ENCODE measurements at places on chromosomes 13 and 19.

DNA sequence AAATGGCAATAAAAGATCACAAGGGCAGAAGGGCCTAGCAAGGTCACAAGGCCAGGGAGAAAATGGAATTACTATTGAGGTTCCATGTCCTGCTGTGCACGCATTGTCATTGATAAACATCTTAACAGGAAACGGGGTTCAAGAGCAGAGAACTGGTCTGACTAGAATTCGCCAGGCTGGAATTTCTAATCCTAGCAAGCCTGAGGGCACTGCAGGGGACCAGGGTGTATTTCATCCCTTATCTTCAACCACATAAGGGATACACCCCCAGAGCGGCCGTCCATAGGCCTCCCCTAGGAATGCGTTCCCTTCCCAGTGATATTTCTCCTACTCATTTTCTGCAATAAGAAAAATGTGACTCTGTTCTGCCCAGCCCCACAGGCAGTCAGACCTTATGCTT is 19.5 kb downstream of the ERICH4 start:
- DNase-seq, result no peak

GRCh38 chr13:76980075-76980718 is 11.7 kb upstream of the CLN5 start:
- no peak for DNase-seq

DNA sequence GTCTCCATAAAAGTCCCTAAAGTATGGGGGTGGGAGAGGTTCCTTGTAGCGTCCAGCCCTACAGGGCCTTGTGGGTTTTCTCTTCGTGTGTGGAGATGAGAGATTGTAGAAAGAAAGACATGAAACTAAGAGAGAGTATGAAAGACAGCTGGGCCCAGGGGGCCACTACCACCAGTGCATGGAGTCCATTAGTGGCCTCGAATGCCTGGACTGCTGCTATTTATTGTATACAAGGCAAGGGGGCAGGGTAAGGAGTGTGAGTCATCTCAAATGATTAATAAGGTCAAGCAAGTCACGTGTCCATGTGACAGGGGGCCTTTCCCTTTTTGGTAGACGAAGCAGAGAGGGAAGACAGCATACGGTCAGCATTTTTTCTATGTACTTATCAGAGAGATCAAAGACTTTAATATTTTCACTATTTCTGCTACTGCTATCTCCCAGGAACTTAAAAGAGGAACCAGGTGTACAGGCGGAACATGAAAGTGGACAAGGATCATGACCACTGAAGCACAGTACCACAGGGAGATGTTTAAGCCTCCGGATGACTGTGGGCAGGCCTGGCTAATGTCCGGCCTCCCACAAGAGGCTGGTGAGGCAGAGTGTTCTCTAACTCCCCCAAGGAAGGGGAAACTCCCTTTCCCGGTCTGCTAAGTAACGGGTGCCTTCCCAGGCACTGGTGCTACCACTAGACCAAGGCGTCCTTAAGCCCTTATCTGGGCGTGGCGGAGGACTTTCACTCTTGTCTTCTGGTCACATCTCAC is 25.5 kb downstream of the FGF21 start:
- no peak for DNase-seq

GRCh38 chr13:82802528-82802927 is 1079.7 kb downstream of the SLITRK1 start:
- no peak for DNase-seq

DNA sequence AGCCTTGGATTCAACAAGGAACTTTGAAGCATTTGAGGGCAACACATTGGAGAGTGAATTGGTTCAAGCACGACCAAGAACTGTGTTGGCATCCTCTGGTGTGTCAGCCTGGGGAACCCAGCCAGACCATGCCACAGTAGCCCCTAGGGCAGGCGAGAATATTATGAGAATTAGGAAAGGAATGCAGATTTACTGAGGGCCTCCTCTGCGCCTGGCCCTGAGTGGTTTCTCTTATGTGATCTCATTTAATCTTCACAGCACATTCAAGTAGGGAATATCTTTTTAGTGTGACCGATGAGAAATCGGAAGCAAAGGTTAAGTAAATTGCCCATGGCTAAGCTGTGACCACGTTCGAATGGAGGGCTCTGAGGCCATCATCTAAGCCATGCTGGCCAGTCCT is 15.3 kb upstream of the ERICH6B start:
- no peak for DNase-seq

DNA sequence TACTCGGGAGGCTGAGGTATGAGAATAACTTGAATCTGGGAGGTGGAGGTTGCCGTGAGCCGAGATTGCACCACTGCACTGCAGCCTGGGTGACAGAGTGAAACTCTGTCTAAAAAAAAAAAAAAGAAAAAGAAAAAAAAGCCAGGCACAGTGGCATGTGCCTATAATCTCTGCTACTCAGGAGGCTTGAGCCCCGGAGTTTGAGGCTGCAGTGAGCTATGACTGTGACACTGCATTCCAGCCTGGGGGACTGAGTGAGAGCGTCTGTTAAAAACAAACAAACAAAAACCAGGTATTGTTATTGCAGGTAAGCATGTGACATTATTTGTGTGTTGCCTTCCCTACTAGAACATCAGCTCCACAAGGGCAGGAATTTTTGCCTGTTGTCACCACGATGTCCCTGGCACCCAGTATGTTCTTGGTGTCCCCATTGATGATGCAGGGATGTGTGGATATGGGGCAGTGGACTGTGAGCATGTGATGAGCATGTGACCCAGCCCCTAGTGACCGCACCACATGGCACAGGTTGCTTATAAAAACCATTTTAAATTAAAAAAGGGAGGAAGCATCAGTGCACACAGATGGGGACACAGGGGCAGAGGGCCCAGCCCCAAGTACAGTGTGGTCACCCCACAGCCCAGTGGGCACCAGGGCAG is 1.6 kb upstream of the KANK2 start:
- no peak for DNase-seq

- DNase-seq, result no peak
Measured at GRCh38 chr13:66951426-66951825, 278.7 kb downstream of the PCDH9 start.

DNA sequence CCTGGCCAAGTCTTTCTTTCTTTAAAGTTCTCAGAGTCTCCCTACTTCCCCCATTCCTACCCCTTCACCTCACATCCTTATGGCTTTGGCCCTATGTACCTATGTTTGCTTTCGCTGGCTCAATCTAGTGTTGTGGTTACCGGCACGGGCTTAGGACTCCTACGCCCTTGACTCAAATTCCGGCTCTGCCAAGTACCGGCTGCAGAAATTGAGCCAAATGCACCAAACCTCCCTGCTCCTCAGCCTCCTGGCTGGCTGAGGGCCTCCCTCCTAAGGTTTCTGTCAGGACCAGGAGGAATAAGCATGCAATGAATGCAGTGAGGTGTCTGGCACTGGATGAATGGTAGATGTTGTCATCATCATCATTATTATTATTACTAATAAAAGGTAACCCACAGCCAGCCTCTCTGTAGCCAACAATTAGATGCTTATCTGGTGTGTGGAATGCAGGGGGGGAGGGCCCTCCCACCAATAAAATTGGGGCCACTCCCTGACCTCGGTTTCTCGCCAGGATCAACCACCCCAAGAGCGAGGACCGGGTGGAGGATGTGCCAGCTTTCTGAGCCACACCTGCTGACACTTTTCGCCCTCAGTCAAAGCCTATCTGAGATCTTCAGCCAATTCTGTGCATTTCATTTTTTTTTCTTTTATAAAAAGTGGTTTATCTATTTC is 20.7 kb downstream of the KLK5 start:
- no peak for DNase-seq

DNA sequence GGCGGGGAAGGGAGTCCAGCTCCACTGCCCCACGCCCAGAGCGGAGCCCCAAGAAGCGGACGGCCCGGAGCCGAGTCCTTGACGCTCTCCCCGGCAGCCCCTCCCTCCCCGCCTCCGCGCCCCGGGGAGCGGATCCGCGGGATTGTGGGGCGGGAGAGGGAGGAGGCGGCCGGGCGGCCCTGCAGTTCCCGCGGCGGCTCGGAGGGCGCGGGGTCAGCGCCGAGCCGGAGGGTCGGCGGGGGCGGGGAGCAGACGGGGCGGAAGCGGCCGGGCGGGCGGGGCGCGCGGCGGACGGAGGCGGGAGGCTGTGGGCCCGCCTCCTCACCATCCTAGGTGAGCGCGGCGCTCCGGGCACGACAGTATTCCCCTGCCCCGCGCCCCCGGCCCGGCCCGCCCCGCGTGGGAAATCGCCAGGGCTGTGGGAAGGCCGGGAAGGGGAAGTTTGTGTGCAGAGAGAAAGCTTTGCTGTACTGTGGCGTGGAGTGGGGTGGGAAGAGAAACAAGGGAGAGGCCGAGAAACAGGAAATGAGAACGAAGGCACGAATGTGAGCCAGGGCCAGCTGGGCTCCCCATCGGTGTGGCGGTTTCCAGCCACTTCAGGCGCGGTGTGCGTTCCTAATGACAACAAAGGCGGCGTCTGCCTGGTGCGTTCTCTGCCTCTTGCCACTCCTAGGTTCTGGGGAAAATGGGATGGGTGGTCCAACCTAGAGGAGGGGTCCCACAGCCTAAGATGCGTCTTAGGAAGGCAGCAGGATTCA is 1.3 kb upstream of the KLF12 start:
- DNase-seq, result peak; percentile 18

- no peak for DNase-seq
Measured at GRCh38 chr19:13094771-13095392, 7.8 kb downstream of the LYL1 start.

- DNase-seq, result no peak
Measured at GRCh38 chr13:80707000-80707983, 366.4 kb upstream of the SPRY2 start.

GRCh38 chr13:43545317-43545874 is 241.4 kb downstream of the ENOX1 start:
- DNase-seq, result no peak

DNA sequence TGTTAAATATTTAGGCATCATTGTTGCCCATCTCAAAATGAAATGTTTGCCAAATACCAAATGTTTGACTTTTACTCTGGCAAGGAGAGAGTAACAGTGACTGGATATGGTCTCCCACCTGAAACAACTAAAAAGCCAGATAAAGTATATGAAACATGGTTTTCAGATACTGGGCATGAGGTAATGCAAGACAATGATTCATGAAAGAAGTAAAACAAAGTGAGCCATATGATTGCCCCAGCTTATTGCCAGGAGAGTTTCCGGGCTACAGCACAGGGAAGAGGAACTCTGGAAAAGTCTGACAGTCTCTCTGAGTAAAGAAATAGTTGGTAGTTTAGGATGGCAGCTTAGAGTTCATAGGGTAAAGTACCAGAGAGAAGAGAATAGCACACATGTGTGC is 354.6 kb downstream of the DNAJC15 start:
- DNase-seq, result no peak

- DNase-seq, result peak; percentile 51
Measured at GRCh38 chr19:7772752-7773291, 9.8 kb downstream of the CLEC4M start.

GRCh38 chr19:12884926-12885748 is 1.9 kb downstream of the KLF1 start:
- DNase-seq, result no peak

DNA sequence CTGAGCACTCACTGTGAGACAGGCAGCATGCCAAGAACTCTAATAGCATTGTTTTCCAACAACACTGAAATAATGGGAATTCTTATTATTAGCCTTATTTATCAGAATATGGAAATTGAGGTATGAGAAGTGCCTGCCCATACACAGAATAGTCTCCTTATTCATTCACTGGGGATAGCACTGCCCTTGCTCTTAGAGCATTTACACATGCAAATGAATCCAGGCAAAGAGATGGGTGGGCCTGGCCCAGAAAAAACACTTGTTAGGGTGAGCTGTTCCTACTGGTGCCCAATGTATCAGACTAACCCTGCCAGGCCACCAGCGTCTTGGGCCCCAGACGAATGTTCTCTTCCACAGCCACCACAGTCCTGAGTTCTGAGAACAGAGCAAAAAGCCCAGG is 112.9 kb downstream of the TUBA3C start:
- DNase-seq, result no peak

DNA sequence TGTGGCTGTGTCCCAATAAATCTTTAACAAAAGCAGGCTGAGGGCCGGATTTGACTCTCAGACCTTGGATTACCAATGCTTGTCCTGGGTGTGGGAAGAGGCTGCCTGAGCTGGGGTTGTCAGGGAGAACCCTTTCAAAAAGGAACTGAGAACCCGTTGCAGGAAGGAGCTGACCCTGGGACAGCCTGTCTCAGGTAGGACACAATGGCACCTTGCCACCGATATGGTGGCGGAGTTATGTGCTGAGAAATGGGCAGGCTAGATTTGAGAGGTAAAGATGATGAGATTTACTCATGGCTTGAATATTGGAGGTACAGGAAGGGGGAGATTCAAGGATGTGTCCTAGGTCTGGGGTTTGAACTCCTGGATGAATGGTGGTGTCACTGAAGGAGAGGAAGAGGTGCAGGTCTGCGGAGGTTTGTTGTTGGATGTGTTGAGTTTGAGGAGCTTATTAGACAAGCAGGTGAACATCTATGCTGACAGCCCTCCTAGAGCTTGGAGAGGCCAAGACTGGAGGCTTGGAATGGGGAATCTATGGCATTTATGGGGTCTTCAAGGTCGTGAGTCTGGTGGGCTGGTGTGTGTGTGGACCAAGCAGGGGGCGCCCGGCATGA is 7.2 kb downstream of the PLEKHF1 start:
- no peak for DNase-seq

DNA sequence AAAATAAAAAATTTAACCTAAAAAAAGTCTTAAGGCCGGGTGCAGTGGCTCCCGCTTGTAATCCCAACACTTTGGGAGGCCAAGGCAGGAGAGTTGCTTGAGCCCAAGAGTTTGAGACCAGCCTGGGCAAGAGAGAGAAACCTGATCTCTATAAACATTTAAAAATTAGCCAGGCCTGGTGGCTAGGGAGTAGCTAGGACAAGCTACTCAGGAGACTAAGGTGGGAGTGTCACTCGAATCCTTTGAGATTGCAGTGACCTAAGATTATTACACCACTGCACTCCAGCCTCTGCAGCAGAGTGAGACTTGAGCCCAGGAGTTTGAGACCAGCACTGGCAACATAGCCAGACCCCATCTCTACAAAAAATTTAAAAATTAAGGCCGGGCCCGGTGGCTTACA is 1.1 kb downstream of the CCDC97 start:
- DNase-seq, result no peak

DNA sequence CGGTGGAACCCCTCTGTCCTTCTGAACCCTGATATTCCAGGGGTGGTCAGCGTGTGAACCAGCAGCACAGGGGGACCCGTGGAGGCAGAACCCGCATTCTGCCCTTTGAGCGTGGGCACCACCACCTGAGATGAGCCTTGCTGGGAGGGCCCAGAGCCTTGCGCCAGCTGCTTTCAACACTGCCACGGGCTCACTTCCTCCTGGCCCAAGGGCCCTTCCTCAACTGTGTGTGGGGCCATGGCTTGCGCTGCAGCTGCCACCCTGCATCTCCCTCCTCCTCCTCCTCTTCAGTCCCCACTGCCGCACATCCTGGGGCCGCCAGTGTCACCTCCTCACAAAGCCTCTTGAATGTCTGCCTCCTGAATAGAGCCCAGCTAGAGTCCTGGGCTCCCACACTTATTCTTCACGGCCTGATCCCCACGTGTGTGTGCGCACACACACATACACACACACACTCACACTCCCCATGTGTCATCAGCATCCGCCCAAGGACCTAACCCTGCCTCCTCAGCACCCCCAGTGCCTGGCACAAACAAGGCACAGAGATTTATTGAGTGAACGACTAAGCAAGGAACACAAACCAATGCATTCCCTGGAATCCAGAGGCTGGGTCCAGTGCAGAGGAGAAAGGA is 26.9 kb upstream of the TMEM160 start:
- DNase-seq, result no peak

GRCh38 chr13:109426690-109426990 is 359.7 kb downstream of the IRS2 start:
- DNase-seq, result no peak

GRCh38 chr13:91292630-91293221 is 54.8 kb upstream of the MIR17HG start:
- no peak for DNase-seq

- DNase-seq, result no peak
Measured at GRCh38 chr13:34416971-34417380, 525.1 kb upstream of the NBEA start.

- no peak for DNase-seq
Measured at GRCh38 chr19:6250024-6250615, 29.7 kb downstream of the MLLT1 start.
